H54 (cell line): ENCODE measurements at places on chromosomes 11 and 22.

DNA sequence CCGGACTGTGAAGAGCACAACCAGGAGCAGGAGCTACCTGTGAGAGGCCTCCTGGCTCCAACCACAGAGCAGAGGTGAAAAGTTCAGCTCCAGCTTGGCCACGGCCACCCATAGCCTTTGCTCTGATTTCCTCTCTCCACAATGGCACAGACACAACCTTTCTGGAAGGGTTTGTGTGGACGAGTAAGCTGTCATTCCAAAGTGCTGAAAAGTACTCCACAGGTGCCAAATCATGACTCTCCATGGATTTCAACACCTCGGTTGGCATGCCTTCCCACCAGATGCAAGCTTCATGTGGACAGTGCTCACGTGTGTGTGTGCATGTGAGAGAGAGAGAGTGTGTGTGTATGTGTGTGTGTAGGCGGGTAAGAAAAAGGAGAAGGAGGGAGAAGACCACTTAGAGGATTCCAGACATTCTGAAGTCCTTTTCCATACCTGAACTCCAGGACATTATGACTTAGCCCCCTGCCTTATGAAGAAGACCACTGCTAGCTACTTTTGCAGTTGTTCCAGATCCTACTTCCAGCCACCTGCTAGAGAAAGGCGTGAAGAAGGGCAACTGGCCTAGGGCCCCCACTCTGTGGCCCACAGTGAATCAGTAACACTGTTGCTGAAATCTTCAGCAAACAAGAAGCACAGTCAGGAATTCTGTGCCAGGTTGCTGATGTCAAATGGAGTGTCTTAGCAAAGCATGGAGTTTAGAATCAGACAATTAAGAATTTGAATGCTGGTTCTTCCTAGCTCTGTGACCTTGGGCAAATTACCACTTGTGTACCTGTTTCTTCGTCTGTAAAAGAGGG is 13.9 kb upstream of the NAV2 start:
- no peak for DNase-seq

DNA sequence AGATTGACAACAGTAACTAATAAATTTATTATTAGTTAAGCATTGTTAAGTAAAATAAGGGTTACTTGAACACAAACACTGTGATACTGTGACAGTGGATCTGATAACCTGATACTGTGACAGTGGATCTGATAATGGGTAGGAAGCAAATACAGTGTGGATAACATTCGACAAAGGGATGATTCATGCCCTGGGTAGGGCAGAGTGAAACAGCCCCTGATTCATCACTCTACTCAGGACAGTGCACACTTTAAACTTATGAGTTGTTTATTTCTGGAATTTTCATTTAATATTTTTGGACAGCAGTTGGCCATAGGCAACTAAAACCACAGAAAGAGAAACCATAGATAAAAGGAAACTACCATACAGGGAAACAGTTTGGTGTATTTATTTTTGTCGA is 60.8 kb upstream of the CTSC start:
- no peak for DNase-seq

- DNase-seq: no peak
Measured at GRCh38 chr11:34731603-34732002, 110.7 kb downstream of the EHF start.

DNA sequence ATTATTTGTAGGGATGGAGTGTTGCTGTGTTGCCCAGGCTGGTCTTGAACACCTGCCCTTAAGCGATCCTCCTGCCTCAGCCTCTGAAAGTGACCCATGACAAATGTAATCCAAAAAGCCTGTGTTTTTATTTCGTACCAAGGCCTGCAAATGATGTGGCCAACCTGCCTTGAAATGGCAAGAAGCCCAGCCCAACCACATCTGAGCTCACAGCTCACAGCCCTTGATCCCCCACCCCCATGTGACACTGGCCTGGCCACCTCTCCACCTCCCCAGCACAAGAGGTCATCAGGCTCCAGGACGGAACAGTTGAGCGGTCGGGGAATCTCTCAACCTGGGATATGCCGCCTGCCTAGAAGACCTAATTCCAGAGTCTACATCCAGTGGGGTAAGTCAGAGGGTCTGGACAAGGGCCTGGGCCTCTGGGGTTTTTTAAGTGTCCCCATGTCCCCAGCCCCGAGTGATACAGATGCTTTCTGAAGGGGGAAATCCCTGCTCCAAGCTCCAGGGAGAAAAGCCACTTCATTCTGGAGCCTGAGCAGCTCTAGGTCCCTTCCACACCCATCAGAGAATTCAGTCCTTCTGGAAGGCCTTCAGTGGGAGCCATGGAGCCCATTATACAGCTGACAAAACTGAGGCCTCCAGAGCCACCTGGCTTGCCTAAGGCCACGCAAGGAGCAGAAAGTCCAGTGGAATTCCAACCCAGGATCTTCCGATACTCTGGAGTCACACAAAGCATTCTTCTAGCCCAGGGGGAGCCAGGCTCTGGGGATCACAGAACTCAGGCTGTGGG is 70.7 kb downstream of the MN1 start:
- DNase-seq: no peak

DNA sequence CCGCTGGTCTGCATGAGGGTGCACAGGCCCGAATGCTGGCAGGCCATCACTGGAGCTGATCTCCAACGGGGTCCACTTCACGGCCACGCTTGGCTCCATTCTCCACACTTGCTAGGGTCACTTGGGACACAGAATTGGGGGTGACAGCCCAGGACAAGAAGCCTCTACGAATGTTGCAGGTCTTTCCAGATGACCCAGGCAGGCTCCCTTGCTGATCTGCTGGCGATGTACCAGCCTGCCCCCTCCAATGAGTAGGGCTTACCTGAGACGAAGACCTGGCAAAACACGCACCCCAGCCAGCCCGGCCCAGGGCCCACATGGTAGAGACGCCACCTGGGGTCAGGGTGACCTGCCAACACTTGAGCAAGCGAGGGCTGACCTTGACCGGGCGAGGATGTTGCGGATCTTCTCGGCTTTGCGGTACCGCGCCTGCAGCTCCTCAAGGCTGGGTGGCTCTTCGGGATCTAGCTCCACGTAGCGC is 44.9 kb downstream of the C11orf58 start:
- DNase-seq: no peak

DNA sequence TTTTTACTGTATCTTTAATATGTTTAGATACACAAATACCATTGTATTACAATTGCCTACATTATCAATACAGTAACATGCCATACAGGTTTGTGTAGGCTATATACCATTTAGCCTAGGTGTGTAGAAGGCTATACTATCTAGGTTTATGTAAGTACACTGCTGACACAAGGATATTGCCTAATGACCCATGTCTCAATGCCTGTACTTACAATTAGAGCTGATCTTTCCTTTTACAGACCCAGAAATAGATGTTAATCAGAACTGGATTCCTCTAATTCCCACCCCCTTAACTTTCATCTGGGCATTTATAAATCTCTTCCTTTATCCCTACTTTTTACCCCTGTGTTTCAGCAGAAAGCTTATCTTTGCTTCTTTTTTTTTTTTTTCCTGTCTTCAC is 229.5 kb downstream of the METTL15 start:
- DNase-seq: no peak

DNA sequence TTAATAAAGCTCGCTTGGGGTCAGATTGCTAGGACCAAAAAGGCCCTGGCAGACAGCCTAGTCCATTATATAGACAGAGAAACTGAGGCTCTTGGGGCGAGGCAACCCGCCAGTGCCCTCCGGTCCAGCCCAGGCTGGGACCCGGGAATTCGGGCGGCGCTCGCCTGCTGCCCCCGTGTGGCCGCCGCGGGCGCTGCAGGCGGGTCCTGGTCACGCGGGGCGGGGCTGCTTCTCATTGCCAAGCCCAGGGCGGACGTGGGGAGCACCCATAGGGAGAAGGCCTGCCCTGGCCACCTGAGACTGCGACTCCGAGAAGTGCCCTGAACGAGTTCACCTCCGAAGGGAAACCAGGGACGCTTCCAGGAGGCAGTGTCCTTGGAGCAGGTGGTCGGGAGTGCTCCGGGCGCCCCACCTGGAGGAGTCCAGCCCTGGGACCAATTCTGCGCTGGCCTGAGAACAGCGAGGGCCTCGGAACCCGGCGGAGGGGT is 36.0 kb upstream of the CSNK1E start:
- peak; percentile 49 for DNase-seq

DNA sequence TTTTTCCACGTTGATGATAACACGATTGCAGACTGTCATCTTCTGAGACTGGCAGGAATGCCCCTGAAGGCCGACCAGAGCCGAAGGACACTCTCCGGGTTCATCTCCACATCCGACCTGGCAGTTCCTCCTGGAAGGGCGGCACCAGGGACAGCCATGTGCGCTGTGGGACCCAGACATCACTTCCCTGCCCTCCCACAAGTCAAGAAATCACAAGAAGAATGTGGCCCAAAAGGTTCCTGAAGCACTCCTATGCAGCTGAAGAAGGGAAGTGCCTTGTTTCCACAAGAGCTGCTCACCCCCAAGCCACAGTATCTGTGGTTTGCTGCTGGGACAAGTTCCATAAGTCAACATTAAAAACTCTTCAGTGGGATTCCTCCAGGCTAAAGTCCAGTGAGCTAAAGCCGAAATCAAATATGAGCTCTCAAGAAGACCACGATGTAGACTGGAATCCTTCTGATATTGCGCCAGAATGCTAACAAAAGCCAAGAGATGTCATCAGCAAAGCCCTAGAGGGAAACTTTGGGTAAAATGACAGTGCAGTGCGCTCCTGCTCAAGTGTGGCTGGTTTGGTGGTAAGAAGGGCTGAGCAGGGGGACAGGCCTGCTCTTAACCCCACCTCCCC is 21.2 kb downstream of the PACSIN2 start:
- no peak for DNase-seq

GRCh38 chr11:1557904-1558774 is 13.9 kb downstream of the DUSP8 start:
- peak; percentile 97 for DNase-seq

DNA sequence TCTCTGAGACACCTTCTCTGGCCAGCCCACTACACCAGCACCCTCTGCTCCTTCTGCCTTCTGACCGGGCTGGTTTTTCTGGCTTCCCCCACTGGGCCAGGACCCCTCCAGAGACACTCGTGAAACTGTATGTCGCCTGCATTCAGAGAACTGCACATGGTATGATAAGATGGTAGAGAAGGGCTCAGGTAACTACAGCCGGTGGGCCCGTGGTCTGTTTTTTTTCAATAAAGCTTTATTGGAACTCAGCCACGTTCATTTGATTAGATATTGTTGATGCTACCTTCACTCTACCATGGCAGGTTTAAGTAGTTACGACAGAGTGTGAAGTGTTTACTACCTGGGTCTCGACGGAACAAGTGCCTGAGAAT is 514.0 kb downstream of the TBC1D22A start:
- no peak for DNase-seq

- no peak for DNase-seq
Measured at GRCh38 chr11:98136357-98136756, 884.4 kb upstream of the CNTN5 start.

DNA sequence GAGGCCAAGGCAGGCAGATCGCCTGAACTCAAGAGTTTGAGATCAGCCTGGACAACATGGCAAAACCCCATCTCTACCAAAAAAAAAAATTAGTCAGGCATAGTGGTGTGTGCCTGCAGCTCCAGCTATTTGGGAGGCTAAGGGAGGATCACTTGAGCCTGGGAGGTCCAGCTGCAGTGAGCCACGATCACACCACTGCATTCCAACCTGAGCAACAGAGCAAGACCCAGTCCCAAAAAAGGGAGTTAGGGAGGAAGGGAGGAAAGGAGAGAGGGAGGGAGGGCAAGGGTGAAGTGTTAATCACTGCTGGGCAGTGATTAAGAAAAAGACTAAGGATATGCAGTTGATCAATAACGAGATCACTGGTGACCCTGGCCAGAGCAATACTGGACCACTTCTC is 56.0 kb upstream of the APOA1 start:
- DNase-seq: no peak

GRCh38 chr22:20840646-20841371 is 17.8 kb downstream of the PI4KA start:
- DNase-seq: no peak

DNA sequence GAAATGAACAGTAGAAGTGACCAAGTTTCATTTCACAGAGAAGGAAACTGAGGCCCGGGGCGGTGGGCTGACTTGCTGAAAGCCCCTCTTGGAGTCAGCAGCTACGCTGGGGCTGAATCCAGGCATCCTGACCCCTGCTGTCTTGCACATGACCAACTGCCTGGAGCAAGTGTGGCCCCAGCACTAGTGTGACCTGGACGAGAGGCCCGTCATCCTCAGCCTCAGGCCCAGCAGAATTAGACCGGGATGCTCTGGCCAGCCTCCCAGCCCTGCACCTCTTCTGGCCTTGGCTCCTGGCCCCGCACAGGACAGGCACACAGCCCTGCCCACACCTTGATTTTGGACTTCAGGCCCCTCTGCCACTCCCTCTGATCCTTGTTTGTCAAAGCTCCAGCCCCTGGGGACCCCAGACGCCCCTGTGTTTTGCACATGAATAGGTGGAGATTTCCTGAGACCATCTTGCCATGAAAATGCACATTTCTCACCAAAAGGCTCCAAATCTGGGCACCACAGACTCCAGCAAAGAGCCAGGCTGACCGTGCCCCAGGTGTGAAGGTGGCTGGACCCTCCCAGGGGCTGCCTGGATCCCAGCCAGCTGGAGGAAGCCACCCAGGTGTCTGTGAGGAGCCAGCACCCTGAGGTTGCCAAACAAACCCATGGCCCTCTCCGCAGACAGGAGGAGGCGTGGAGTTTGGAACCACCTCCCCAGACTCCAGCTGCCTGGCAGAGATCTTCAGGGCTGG is 24.9 kb downstream of the FGF4 start:
- DNase-seq: no peak

- DNase-seq: no peak
Measured at GRCh38 chr11:7936615-7937014, 4.9 kb downstream of the OR10A3 start.

DNA sequence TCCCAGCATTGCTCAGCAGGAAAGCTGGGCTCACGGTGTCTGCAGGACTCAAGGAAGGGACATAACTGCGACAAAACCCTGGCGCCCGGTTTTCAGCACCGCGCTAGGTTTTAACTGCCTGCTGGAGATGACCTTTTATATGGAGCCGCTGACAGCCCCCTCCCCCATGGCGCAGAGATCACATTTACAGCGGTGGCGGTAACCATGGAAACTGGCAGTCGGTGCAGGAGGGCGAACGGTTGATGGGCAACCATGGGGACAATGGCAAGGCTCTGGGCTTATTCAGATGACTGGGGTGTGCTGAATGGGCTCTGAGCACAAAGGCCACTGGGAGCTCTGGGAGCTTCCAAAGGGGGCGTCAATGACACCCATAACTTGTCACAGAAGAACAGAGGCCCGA is 37.2 kb downstream of the CELSR1 start:
- DNase-seq: no peak

GRCh38 chr11:124536520-124536919 is 6.9 kb downstream of the OR8B12 start:
- DNase-seq: no peak

GRCh38 chr22:48258064-48258701 is 1495.7 kb downstream of the TBC1D22A start:
- DNase-seq: no peak

GRCh38 chr11:108643974-108644373 is 20.9 kb upstream of the DDX10 start:
- no peak for DNase-seq

- DNase-seq: no peak
Measured at GRCh38 chr11:112255067-112255720, 5.5 kb downstream of the PLET1 start.

DNA sequence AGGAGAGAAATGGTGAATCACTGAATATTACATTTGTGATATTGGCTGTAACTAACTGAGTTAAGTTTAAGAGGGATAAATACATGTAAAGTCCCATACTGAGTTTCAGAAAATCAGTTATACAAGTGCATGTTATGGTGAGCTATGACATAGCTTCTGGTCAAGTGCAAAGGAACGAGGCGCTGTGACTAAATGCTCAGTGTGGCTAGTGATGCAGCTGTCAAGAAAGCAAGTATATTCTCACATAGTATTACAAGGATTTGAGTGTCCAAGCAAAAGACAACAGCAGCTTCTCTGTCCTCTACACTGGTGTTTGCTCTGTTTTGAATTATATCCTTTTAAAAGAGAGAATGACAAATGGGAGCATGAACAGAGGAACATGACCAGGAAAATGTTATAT is 40.1 kb downstream of the CSRP3 start:
- DNase-seq: no peak
